ENCODE measurements at places on chromosomes 1 and 21.

DNA sequence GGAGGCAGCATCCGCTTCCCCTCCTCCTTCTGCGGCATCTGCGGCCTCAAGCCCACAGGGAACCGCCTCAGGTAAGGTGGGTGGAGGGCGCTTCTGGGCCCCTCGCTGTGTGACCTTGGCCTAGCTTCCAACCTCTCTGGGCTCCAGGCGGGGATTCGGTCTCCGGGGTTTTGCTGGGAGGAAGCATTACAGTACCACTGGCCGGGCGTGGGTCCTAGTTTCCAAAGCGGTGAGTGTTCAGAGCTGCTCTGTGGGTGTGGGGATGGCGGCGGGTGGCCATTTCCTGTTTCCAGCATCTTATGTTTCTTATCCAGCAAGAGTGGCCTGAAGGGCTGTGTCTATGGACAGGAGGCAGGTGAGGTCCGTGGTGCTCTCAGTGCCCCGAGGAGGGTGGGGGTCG, 11.6 kb downstream of the FAAH start:
- no peak for DNase-seq

DNA sequence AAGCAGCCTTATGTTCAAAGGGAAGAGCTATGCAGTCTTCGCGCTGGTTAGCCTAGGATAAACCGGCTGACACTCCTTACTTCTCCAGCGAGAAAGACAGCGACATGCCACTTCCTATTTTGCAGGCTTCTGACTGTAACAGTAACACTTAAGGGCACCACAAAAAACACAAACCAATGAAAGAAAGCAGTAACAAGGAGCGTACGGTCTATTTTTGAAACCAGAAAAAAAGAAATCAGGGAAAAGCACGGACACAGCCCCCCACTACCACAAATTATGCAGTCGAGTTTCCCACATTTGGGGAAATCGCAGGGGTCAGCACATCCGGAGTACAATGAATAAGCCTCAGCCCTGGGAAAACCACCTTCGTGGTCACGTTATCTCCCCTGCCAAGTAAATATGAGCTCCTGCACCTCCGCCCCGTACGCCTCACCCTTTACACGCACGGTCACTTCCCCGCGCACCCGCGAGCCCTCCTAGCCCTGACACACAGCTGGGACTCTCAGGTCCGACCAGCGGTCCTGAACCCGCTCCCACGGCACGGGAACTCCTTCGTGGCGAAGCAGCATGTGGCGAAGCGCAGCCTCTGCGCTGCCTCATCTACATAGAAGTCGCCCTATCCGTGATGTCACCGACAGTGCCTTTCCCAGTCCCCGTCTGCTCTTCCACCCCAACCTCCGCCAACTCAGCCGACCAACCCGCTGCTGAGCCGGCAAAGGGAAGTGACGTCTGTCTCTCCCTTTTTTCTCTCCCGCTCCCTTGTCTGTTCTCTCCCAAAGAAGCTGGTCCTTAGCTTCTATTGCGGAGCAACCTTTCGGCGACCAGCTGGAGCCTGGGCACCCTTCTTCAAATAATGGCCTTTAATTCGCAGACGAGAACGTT, 40.9 kb upstream of the PPIAL4F start:
- peak; percentile 95 for DNase-seq

DNA sequence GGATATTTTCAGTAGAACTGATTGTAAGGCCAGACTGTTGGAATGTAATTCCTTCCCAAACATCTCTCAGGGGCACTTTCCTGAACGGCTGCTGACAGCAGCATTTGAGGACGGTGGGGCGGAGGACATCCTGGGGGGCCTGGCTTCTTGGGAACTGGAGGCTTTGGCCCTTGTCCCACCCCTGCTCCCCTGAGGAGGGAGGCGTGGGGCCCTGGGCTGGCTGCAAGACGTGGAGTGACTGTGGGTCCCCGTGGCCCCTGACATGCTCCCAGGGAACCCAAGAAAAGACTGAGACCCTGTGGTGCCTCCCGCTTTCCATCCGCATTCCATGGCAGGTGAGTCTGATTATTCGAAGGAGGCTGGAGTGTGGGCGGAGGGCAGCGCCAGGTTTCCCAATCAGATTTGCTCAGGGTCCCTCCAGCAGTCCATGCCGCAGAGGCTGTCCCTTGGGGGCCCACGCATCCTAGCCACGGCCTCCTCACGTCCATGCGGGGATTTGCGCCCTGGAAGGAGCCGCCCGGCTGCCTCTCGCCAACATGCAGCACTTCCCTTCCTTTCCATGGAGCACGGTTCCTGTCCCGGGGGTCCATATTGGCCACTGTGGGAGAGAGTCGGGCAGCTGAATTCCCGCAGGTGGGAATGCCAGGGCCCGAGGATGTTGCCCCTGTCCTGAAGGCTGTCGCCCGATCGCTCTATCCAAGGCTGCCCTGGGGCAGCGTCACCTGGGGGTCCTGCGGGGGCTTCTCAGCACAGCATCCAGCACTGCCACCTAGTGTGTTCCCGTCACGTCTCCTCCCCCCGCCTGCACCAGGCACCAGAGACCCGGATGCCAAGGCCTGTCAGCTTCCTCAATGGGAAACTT, 69.0 kb downstream of the FAAP20 start:
- DNase-seq: no peak

DNA sequence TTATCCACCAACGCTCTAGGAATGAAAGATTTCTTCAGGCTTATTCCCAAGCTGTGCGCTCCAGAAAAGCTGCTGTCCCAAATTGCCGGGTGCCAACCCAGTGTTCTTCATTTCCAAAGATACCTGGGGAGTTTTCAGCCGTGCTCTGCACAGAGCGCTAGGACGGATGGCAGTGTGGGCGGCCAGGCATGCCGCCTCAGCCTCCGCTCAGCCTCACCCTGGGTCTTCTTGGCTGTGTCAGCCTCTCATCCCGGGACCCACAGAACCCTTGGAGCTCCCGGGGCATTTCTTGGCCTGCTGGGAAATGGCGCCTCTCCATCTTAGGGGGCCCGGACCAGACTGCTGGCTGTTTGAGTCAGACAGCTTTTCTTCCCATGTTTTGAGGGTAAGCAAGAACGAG, 116.9 kb upstream of the SLC25A33 start:
- DNase-seq: no peak

DNA sequence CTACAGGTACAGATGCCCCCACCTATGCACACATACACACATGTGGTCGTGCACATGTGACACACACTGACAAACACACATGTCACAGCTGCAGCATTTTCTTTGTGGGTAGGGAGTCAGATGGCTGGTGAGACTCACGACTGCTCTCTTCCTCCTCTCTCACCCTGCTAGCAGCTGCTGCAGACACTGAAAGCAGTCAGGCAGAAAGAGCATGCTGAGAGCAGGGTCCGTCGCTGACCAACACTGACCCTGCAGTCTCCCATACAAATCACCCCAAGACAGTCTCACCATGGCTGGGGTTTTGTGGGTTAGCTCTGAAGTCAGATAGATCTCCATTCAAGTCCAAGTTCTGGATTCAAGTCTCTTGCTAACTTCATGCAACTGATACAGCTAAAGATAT, 188.3 kb downstream of the ASTN1 start:
- DNase-seq: no peak

DNA sequence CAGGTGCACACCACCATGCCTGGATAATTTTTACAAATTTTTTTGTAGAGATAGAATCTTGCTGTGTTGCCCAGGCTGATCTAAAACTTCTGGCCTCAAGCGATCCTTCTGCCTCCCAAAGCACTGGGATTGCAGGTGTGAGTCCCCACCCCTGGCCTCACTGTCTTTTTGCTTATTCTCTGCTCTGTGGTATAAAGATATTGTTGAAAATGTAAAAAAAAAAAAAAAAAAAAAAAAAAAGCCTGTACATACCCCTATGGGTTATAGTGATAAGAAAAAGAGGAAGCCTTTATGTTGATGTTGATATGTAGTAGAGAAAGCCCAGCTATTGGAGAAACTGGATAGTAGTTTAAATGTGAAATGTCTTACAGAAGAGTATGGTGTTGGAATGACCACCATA, 125.8 kb downstream of the XPR1 start:
- no peak for DNase-seq

GRCh38 chr1:247402120-247402675, 13.8 kb upstream of the NLRP3 start:
- DNase-seq: no peak

DNA sequence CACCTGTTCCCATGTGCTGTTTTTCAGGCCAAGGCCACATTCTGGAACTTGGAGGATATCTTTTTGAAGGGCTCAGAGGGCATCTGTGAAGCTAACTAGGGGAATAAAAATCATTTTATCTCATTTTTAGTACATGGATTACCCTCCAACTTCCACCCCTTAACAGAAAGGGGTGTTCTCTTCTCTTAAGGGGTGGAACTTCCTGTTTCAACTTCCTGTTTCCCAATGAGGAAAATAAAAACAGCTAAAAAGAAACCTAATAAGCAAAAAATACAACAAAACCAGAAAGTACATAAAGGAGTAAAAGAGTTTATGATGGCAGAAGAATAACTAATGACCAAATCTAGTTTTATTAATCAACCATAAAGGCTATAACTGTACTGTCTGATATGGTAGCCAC, 24.8 kb upstream of the SLC22A15 start:
- DNase-seq: no peak

DNA sequence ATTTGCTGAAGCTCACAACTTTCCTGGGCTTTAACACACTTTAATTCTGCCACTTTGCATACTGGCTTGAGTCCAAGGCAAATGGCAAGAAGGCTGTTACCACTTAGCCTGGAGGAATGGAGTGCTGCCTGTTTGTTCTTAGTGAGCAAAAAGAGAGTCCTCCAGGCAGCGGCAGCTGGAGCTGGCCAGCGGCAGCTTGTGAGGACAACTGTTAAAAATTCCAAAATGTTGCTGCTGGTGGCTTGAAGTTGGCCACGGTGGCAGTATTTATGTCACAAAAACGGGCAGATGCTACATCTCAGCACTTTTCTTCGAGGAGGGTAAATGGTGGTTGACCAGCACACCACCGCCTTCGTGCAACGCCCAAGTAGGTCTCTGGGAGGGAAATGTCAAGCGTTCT, 27.3 kb downstream of the STPG1 start:
- DNase-seq: no peak

DNA sequence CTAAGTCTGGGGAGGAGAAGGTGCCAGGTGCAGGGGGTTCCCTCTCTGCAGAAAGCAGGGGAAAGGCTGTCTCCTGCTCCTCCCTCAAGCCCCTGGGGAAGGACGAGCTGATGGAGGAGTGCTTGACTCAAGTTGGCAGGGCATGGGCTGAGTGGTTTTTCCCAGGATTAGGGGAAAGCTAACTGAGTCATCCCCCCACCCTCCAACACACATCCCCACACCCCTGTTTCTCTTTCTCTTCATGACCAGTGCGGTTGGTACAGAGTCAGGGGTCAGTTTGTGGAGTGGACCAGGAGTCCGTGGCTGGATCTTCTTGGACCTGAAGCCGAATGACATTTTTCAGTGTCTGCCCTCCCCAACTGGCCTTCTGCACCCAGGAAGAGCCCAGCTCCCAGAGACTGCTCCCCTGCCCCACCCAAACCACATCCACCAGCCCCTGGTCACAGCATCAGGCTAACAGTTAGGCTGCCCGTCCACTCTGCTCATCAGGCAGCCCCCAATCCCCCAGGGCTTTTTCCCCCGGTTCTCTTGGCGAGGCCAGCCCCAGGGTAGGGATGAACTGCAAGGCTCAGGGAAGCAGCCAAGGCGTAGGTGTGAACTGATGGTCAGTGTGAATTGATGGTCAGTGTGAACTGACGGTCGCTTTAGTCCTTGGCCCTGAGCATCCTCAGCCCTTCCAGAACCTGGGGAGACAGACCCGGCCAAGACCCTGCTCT, 81.0 kb downstream of the PAX7 start:
- no peak for DNase-seq

DNA sequence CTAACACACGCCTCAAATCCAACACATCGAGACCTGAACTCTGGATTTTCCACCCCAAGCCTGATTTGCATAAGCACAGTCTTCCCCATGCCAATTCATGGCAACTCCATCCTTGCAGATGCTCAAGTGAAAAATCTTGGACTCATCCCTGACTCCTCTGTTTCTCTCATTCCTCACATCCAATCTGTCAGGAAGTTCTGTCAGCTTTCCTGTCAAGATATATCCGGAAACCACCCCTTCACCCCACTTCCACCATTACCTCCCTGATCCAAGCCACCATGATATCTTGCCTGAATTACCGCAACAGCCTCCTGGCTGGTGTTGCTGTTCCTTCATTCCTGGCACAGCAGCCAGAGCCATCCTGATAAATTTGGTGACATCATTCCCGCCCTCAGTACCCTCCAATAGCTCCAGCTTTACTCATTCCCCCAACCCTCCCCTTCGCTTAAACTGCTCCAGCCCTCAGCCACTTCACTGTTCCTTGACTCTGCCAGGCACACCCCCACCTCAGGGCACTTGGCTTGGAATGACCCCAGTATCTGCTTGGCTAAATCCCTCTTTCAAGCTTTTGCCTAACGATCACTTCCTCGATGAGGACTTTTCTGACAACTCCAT, 17.4 kb downstream of the TCEA3 start:
- DNase-seq: peak; percentile 77

DNA sequence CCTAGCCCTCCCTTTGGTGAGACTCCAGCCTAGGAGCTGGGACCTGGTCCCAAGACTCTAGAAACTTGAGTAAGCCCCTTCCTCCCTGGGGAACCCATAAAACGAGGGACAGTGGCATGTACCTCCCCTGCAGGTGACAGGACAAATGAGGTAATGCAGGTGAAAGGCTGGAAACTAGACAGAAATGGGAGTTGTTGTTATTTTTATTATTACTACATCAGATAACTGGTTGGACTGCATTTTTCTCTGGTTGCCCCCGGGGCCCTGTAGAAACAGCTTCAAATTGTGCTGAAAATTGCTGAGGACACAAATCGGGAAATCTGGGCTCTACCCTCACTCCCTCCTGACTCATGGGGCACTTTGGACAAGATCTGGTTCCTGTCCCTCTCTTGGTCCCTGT, 132.3 kb upstream of the WNT4 start:
- no peak for DNase-seq

- no peak for DNase-seq
These were observed 82.5 kb downstream of the TBX15 start for GRCh38 chr1:118905671-118906070.

DNA sequence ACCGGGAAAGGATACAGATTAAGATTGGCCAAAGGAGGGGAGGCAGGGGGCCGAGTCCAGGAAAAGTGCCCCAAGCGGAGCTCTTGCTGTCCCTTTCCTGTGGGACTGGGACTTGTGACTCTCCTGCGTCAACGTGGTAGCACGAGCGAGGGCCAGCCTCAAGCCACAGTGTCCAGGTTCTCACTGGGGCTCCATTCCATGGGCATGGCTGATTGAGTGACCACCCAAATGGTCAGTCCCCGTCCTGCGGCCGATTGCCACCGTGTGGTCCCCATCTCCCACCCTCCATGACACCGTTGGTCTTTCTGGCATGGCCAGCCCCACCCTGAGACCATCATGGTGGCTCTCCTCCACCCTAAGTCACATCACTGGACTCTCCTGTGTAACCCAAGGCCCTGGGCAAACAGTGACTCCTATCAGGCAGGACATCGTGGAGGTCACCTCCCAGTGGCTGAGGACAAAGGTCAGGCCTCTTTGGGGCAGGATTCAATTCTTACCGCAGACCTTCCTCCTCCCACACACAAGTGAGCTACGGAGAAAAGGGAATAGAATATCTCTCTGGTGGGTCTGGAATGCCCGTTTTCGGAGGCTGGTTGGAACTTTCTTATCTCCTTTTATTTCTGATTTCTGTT, 8.9 kb upstream of the C1orf174 start:
- no peak for DNase-seq

GRCh38 chr1:247849616-247850015, 7.4 kb upstream of the TRIM58 start:
- DNase-seq: no peak
